ENCODE measurements at places on chromosomes 7 and 10. TPM values are rescaled to one million over a fixed set of nuclear protein-coding genes. Genes with fewer than 3 reads are reported as not detected.

DNA sequence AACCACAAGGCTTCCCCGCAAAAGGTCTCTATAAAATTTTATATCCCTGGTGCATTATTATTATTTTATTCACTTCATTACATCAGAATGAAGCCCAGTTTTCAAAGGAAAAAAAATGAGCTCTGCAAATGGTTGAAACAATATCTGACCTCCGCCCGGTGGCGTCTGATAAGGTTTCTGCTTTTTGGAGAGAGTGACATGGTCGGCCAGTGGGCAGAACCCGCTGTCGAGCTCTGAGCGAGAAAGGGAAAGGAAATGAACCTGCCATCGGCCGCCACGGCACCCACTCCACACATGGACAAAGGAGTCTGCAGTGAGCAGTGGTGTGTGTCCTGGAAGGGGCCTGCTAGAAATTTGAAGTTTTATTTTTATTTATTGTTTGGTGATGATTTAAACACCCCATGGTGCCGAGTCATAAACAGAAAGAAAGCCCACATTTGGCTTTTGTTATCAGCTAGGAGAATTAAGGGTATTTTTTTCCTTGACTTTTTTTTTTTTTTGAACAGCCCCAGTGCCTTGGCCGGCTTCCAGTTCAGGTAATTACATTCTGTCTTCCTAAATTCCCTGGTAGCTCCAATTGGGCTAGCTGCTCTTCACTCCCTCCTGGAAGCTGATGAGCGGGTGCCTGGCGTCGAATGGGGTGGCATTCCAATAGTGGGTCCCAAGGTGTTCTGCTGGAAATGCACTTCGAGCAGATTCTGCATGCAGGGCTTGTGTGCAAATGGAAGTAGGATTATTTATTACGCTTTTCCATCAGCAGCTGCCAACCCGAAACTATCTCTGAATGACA is 149.4 kb upstream of the MKI67 start:
- DNase-seq = no peak

DNA sequence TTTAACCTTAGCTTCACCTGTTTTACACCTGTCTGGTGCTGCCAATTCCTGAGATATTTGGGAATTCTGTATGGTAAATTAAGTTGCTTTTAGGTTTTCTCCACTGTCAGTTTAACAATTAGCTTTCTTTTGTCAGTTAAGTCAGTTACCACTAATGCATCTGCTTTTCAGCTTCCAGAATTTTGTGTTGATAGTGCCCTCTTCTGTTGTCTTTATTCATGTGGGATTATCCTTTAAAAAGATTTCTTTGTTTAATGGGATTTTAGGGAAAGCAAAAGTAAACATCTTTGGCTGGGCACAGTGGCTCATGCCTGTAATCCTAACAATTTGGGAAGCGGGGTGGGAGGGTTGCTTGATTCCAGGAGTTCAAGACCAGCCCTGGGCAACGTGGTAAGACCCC is 8.1 kb downstream of the TFAM start:
- DNase-seq = no peak

GRCh38 chr7:88042157-88042556 is 108.1 kb downstream of the ADAM22 start:
- DNase-seq = no peak

GRCh38 chr10:52232561-52233350 is 81.3 kb upstream of the DKK1 start:
- no peak for DNase-seq

GRCh38 chr10:78279756-78280155 is 246.1 kb downstream of the RPS24 start:
- no peak for DNase-seq

DNA sequence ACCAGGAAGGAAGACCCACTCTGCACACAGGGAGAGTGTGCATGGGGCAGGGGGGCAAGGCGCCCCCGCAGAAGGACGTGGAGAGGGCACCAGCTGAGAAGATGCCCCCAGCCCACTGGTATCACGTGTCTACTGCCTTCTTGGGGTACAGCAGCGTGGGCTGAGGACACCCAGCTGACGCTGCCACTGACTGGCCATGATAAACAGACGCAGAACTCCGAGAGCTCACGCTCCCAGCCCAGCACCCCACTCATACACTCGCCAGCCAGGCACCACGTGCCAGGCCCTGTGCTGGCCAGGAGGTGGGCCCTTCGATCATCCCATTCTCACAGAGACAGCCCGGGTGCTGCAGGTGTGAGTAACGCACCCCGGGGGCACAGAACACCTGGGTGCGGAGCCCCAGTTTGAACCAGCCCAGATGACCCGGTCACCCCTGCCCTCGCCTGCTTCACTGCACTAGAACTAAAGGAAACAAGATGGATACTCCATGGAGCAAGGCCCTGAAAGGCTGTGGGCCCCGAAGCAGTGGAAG is 199.8 kb downstream of the MAD1L1 start:
- peak; percentile 64 for DNase-seq

- no peak for DNase-seq
These were observed 26.3 kb downstream of the GHRHR start for GRCh38 chr7:30989824-30990672.

DNA sequence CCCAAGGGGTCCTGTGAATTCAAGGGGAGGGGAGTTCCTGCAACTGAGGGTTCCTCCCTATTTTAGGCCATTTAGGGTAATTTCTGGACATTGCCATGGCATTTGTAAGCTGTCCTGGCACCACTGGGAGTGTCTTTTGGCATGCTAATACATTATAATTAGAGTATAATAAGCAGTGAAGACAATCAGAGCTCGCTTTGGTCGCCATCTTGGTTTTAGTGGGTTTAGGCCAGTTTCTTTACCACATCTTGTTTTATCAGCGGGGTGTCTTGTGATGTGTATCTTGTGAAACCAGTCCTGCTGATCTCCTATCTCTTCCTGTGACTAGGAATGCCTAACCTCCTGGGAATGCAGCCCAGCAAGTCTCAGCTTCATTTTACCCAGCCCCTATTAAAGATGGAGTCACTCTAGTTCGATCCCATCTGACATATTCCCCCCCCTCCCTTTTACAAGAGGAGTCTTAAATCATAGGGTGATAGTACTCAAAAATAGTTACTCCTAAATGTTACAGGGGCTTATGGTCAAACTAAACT is 43.2 kb downstream of the SVOPL start:
- no peak for DNase-seq

GRCh38 chr7:101723835-101724234 is 93.6 kb upstream of the CUX1 start:
- DNase-seq = no peak

DNA sequence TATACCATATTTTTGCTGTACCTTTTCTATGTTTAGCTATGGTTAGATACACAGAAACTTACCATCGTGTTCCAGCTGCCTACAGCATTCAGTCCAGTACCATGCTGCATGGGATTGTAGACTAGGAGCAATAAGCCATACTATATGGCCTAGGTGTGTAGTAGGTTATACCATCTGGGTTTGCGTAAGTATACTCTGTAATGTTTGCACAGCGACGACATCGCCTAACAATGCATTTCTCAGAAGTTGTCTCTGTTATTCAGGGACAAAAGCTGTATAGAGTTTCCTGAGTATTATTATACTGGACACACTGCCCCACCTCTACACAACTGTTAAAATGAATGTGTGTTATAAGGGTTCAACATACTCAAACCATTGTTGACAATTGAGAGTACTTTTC is 93.8 kb upstream of the MKI67 start:
- no peak for DNase-seq

DNA sequence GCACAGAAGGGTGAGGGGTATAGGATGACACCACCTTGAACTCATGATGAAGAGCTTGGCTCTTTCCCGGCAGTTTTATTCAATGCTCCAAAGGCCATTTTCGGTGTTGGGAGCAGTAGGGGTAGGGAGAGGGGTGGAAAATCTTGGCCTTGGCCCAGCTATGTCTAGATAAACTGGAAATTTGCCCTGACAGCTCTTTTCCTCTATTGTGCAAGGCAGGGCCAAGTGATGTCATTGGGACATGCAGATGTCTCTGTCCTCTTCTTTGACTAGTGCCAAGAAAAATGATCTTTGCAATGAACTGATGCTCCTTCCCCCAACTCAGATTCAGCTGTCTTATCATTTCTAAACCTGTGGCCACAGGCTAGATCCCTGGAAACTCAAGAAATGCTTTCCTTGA is 27.7 kb upstream of the PRKCQ start:
- DNase-seq = no peak

DNA sequence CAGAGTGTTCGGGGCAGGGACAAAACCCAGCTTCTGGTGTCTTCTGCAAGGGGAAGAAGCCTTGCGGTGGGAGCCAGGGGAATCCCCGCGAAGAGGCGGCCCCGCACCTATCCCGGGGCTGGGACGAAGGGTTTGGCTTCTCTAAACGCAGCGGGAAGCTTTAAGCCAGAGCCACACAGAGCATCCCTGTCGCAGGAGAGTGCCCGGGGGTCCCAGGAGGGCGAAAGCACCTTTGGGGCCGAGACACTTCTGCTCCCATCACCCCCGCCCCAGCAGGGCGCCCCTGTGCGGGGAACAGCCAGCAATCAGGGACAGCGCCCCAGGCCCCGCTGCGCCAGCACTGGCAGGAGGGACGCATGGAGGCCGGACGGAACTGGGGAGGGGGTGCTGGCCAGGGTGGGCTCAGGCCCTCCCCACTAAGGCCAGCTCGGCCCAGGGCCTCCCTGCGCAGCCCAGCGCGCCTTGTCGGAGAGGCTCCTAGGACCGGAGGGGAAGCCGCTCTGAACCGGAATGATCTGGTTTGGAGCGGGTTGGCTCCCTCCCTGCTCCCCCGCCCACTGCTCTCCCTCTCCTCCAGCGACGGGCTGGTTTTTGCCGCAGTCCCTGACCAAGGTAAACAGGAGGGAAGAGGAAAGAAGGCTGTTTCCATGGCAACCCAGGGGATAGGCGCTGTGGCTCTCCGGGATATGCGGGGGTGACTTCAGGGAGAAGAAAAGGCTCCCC is 63.9 kb downstream of the TMEM209 start:
- peak; percentile 72 for DNase-seq

DNA sequence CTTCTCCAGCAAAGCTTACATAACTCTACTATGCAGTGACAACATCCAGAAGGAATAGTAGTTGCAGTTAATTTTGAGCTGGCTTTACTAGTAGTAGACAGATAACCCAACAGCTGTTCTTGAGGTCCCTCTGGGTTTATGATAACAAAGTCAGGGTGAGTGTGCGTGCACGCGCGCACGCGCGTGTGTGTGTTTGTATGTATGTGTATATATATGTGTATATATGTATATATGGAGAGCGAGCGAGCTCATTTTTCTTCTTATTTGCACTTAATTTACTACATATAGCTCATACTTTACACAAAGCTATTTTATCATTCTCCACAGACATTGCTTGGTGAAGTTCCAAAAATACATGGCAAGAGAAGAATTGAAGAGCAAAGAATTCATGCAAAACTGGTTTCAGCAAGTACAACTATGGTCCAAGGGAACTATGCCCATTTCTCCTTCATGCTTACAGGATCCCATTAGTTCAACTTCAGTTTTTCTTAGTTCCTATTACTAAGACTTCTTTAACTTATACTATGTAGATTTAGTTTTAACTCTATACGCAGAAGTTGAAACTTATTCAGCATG is 105.9 kb upstream of the TMEM168 start:
- peak; percentile 41 for DNase-seq

DNA sequence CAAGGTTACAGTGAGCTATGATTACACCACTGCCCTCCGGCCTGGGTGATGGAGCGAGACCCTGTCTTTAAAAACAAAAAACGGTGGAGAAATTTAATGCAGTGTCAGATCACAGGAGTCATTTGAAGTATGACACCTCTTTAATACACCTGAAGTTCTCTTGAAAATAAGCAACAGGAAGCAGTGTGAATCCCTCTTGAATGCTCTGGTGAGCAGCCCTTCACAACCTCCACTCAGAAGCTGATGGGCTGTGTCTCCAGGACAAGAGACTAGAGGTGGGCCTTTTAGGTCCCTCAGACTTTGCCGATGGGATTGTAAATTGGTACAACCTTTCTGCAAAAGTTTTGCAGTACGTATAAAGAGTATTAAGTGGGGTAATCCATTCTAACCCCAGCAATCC is 50.1 kb downstream of the CYP26A1 start:
- no peak for DNase-seq

GRCh38 chr7:79529214-79529880 is 75.9 kb upstream of the MAGI2 start:
- no peak for DNase-seq

NME8 gene
- total RNA-seq = not detected

HOXA9 gene
- not detected for total RNA-seq

NPC1L1 gene
- 0.05 TPM for total RNA-seq

DDC gene
- total RNA-seq = not detected

CFAP46 gene
- total RNA-seq = 0.57 TPM

NCF1 gene
- 4.2 TPM for total RNA-seq

HOXA10 gene
- total RNA-seq = not detected

HTR5A gene
- not detected for total RNA-seq

ADGRA1 gene
- total RNA-seq = not detected

CSGALNACT2 gene
- 8.1 TPM for total RNA-seq
